ENCODE measurements at places on chromosomes 4 and X.

- DNase-seq, result no peak
Observed at GRCh38 chr4:11537846-11538245, 109.2 kb upstream of the HS3ST1 start.

DNA sequence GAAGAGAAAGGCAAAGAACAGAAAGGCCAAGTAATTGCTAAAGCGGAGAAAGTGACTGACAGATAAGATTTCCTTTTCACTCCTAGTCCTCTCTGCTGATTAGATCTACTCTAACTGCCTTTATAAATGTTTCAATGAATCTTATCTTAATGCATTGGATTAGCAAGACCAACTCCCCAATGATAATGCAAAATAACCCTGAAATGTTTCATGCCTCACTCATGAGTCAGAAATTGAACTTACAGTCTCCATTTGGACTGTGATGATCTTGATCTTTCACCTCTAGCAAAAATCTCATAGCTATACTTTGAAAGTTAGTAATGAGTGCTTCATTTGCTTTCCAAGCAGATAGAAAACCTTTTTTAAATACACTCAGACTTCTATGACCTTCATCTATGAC, 26.5 kb downstream of the SLC10A7 start:
- no peak for DNase-seq

DNA sequence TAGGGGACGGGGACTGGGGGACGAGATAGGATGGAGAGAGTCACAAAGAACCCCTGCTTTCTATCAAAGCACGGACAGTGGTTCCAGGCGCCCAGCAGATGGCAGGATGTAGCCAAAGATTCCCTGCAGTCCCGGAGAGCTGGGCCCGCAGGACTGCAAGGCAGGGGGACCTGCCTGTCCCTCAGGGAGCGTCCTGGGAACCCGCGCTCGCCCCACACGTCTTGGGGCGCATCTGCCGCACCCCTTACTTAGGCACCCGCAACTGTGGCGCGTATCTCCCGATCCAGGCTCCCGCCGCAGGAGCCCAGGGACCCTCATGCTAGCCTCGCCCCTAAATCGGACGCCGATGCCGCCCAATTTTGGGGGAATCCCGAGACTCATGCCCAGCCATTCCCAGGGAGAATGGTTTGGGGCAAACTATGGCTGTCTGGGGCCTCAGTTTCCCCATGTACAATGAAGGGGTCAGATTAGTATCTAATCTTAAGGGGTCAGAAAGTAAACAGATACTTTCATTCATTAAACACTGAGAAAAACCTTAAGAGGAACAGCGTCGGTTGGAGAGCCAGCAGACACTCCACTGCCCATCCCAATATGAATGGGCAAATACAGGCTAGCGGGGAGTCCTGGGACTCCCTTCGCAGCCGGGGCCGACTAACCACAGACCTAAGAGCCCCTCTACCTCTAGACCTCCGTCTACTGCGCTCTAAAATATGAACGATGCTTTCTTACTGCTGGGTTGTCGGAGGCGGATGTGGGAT, 581 bp upstream of the STK32B start:
- DNase-seq, result peak; percentile 50

DNA sequence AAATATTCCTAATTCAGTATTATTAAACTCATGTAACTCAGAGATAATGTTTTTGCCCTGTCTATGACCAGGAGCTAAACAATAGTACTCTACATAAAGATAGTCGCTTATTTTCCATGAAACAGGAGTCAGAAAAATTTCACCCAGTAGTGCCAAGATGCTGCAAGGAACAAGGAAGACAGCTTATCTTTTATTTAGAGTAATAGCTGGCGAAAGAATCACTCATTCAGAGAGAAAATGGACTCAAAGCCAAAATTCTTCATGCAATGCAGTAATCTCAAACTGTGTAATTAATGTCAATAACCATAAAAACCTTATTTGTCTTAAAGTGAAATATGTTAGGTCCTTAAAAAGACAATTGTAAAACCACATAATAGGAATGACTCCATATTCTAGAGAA, 477.8 kb downstream of the ANKRD50 start:
- no peak for DNase-seq

- DNase-seq, result no peak
Observed at GRCh38 chrX:130025256-130025655, 42.8 kb downstream of the BCORL1 start.

DNA sequence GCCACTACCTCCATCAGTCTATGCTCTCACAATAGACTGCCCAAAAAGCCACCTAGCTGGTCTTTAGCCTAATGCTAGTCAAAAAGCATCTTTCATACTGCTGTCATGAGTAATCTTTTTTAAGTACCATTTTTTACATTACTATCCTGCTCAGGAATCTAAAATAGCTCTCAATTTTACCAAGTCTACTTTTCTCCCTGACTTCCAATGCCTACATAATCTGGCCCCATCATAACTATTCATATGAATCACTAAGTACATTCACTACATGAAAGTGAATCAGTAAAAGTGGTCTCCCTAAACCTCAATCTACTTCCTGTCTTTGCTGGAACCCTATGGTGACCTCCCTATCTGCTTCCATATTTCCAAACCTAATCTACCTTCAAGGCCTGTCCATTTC, 105.9 kb downstream of the THOC2 start:
- no peak for DNase-seq

- no peak for DNase-seq
Observed at GRCh38 chr4:9845791-9846493, 64.5 kb downstream of the DRD5 start.

- DNase-seq, result no peak
Observed at GRCh38 chrX:981791-982626, 230.4 kb downstream of the CRLF2 start.

GRCh38 chr4:137655302-137655701, 123.0 kb upstream of the PCDH18 start:
- no peak for DNase-seq

DNA sequence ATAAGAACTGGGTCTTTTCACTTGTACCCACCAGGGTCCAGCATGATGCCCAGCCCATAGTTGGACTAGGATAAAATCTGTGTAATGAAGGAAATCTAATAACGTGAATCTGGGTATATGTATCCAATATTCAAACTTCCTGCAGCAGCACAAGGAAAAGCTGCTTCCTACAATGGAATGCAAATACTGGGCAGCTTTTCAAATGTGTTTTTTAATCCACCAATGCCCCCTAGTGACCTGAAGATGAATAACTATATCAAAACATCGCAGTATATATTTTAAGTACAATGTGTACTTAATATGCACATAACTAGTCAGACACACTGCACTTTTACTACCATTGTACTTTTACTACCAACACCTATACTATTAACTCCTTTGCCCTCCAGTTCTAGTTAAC, 5.3 kb downstream of the APOO start:
- no peak for DNase-seq

DNA sequence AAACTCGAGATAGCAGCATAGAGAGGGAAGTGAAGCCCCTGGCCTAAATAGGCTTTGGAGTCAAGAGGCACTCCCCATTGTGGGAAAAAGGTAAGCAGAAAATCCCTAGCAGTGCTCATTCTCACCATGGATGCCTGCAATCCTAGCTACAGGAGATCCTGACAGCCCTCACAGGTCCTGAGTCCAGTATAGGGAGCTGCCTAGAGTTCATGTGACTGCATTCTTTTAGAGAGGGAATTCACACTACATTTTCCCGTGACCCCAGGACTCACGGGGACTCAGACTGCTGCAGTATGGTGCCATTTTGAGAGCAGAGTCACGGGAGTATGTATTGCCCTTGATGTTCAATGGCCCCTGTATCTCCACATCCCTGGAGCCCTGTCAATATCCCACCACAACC, 82.4 kb downstream of the MAGED1 start:
- DNase-seq, result no peak

GRCh38 chrX:12229986-12230385, 91.7 kb downstream of the FRMPD4 start:
- DNase-seq, result no peak

GRCh38 chr4:146442801-146443200, 78.9 kb downstream of the SLC10A7 start:
- no peak for DNase-seq

DNA sequence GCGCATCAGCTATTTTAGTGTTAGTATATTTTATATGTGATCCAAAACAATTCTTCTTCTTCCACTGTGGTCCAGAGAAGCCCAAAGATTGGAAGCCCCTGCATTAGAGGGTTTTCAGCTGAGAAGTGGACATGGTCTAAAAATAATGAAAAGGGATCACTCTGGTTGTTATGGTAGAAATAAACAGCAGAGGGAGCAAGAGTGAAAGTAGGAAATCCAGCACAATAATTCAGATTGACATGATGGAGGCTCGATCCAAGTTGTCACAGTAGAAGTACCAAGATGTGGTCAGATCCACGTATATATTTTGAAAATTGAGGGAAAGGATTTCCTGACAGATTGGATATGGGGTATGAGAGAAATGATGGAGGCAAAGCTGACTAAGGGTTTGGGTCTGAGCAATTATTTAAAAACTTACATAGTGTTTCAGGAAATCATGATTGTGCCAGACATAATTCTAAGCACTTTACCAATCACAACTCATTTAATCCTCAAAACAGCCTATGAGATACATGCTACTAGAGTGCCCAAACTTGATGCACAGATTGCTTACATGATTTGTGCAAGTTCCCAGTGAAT, 17.0 kb upstream of the TMEM144 start:
- DNase-seq, result no peak

- DNase-seq, result no peak
Observed at GRCh38 chr4:948936-949300, 16.7 kb downstream of the TMEM175 start.

DNA sequence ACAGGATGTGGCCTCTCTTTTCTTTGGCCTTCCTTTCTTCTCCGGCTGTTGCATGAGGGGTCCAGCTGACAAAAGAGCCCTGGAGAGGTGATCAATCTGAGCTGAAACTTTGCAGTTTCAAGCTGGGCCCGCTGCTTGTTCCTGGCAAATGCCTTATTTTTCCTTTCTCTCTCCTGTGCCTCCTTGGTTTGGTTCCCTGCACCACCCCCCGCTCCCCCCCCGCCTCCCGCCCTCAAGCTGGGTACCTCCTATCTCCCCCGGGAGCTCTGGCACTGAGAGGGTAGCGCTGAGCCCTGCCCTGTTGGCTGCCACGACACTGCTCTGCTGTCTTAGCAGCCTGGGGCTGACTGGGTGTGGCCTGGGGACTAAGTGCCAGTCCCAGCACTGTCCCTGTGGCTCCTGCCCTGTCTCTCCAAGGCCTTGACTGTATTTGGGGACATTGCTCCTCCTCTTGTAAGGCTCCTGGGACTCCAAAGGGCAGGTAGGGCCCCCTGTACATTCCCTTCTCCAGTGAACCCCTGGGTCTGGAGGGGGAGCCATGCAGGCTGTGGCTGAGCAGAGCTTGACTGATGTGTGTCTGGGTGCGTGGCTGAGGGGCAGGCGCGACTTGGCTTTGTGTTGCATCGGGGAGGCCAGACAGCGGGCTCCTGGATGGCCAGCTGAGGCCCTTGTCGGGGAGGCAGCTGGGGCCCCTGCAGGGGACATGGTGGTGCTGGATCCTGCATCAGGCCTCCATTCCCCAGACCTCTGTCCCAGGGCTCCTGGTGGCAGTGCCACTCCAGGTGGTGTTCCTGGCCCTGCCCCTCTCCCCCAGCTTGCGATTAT, 1.1 kb downstream of the PLXNA3 start:
- no peak for DNase-seq

- DNase-seq, result no peak
Observed at GRCh38 chr4:144687466-144687865, 41.5 kb downstream of the HHIP start.

DNA sequence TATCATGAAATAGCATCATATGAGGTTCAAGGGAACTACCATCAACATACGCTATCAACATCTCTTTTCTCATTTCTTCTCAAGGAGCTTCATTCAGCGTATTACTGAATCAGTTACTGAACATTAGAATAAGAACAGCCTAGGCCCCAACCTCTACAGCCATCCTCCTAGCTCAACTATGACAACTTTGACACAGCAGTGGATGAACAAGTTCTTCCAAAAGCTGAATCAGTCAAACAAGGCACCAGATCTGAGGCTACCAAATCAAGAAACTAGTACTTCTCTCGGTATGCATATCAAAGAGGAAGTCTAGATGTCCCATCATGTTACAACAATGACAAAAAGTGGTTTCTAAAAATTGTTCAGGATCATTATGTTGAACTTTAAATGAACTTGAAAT, 57.4 kb downstream of the GATB start:
- DNase-seq, result no peak

DNA sequence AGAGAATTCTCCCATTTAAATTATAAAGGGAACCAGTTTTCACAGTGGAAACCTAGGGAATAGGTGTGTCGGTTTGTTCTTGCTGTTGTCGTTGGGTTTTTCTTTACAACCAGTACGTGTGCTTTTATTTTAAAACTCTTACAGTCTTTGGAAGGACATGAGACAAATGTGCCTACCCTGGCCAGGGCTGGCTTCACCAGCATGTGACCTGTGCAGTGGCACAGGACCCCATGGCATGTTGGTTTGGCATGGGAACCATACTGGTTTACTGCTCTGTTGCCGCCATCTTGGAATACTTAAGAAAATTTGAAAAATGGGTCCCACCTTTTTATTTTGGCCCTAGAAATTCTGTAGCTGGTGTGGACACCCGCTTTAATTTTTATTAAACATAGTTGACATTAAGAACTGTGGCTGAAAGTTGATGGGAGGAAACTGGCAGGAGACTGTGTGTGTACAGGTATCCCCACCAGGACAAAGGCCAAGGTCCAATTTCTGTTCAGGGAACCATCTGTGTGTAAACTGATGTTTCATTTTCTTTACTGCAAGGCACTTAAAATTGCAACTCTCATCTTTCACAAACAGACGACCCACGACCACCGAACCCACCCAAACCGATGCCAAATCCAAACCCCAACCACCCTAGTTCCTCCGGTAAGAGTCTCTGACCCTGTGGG, 28.8 kb downstream of the CD99 start:
- no peak for DNase-seq

GRCh38 chr4:21948347-21949072, at the start of gene KCNIP4:
Gene KCNIP4 (minus strand): TSS chr4:21948772.
- DNase-seq, result no peak

DNA sequence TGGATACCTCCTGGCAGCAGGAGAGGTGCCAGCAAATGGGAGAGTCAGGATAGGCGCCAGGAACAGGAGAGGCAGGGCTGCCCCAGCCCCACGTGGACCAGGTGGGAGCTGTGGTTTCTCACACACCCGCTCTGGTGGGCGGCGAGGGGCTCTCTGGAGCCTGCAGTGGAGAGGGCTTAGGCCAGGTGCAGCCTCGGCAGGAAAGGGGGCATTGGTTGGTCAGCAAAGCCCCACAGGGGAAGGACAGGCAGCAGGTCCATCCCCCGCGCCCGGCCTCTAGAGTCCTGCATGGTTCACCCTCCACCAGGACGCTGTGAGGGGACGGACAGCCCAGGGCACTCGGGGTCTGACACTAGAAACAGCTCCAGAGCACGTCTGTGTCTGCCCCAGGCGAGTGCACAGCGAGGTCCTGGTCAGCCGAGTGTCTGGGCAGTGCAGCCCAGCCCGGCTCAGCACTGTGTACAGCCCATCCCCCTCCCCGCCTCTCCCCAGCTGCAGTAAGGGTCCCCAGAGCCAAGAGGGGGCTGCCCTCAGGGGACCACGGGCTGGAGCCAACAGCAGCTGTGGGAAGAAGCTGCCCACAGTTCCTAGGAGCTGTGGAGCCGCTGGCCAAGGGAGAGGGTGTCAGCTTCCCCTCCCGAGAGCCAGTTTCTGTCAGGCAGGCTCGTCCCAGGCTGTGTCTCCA, 8.2 kb downstream of the ATP5ME start:
- peak; percentile 2 for DNase-seq

GRCh38 chr4:121656269-121656641, 40.5 kb downstream of the ANXA5 start:
- DNase-seq, result peak; percentile 14

GRCh38 chr4:147182041-147182440, 236.4 kb upstream of the TTC29 start:
- no peak for DNase-seq

- DNase-seq, result no peak
Observed at GRCh38 chr4:105550641-105551040, 1.8 kb upstream of the ARHGEF38 start.

- no peak for DNase-seq
Observed at GRCh38 chrX:20973038-20973437, 401.2 kb upstream of the CNKSR2 start.

Measured in stimulated activated naive CD8-positive, alpha-beta T cell treated with anti-CD3 and anti-CD28 coated beads, Interleukin-15, Interleukin-2, amounts not matched to agents 100 U/mL and 50 U/mL, for 24 hours (primary cell).